ENCODE measurements at places on chromosomes 7 and 10.

- DNase-seq: no peak
These were observed 12.6 kb upstream of the OR6B1 start for GRCh38 chr7:143987513-143987912.

GRCh38 chr7:77893813-77894212, 95.2 kb downstream of the PHTF2 start:
- peak; percentile 7 for DNase-seq

DNA sequence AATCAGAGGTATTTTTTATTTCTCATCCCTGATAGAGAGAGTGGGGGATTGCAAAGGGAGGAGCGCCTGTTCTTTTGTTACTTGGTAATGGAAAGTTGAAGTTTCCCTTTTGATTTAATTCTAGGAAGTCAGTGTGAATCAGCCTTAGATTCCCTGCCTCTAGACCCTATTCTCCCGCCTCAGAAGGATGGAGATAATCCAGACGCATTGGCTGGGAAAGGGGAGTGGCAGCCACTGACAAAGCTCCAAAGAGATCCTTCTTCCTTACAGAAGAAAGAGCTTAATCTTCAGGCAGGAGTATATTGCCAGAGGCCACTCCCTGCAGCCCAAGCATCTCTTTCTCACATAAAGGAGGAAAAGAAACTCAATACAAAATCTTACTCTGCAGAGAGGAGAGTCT, 122.3 kb upstream of the GALNT17 start:
- DNase-seq: no peak

DNA sequence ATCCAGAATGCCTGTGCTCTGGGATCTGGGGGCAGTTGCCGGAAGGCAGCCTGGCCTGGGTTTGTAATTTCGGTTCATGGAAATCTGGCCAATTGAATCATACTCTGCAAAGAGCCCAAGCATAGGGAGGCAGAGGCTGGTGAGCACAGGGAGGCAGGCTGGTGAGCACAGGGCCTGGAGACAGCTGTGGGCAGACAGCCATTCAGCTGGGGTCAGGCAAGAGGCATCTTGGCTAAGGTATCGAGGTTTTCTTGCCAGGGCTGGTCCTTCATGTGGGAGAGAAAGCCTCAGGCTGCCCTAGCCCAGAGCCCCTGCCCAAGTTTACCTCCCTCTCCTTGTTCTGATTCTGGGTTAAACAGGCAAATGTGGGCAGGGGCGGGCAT, 63.7 kb upstream of the BAIAP2L1 start:
- DNase-seq: no peak

DNA sequence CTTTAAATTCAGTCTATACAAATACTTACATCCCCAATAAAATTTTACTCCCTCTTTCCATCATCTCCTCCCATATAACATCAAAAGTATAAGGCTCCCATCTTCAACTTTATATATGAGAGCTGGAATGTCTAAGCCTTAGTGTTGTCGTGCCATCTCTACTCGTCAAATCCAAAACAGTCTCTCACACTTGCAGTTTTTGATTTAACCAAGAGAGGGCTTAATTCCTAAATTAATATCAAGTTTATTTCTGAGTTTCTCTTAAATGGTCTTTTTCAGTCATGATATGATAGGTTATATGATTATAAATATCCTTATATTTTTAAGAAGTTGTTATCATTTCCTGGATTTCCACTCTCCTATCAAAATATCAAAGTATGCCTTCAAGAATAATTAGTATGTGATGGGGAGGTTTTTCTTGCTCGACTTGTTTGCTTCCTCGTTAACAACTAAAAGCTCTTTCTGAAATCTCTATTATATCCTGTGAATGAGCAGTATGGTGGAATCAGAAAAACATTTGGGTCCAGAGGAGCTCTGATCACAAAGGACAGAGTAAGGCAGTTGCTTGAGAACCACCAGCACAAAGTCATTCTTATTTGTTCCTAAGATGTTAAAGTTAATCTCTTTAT, 12.5 kb upstream of the LIPK start:
- no peak for DNase-seq

Measured in retina (tissue), 1 donor.